Renal pelvis (tissue), 12 donors: ENCODE measurements at places on chromosomes 5 and 9. TPM values are rescaled to one million over a fixed set of nuclear protein-coding genes. Genes with fewer than 3 reads are reported as not detected.

GRCh38 chr9:20398536-20399338 lies 223.6 kb downstream of the MLLT3 start:
- DNase-seq: no peak

GRCh38 chr9:72843520-72844439 lies 109.1 kb downstream of the ALDH1A1 start:
- DNase-seq: no peak

DNA sequence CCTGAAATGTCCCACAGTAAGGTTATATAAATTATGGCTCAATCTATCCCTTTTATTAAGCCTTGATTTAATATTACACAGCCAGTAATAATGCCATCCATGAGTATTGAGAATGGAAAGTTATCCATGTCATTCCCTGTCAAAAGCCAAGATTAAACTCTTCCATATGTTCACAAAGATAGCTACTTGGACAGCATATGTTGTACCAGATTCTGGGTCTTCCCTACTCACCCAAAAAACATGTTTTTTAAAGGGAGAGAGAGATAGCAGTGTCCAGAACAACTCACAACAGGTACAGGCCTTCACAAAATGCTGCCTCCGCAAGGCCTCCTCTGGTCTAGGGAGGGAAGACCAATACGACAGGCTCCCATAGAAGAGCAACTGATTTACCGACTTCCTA lies 15.4 kb downstream of the CDK5RAP2 start:
- no peak for DNase-seq

DNA sequence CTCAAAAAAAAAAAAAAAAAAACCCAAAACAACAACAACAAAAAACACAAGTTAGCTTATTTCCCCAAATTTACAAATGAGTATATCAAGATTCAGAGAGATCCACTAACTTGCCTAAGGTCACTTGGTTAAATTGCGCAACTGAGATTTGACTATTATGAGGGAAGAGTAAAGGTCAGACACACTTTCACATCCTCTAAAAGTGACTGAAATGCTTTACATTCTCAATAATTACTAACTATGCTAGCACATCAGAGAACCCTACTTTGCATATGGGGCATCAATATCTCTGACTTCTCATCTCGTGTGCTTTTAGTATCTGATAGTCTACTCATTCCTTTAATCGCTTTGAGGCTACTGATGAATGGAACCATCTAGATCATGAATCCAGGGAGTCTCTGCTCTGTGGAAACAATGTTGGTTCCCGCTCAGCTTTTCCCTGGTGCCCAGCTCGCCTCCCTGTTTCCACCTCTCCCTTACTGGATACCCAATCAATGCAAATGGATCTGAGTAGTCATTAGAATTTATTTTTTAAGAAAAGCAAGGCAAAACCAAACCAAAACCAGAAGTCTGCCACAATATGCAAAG lies 182.1 kb upstream of the TRIM32 start:
- DNase-seq: no peak

Gene IDNK
- polyA plus RNA-seq: 12.9 TPM
